ENCODE measurements at places on chromosomes 13 and 19.

- DNase-seq, result peak; percentile 51
Observed at GRCh38 chr19:3062165-3063105, at the start of gene TLE5. TLE5 (minus strand) TSS chr19:3062495; CDS start chr19:3062200, 295 bp downstream.

- DNase-seq, result no peak
Observed at GRCh38 chr13:113958373-113958772, 15.5 kb downstream of the C13orf46 start.

GRCh38 chr13:33740134-33740538, 77.8 kb upstream of the RFC3 start:
- DNase-seq, result no peak

DNA sequence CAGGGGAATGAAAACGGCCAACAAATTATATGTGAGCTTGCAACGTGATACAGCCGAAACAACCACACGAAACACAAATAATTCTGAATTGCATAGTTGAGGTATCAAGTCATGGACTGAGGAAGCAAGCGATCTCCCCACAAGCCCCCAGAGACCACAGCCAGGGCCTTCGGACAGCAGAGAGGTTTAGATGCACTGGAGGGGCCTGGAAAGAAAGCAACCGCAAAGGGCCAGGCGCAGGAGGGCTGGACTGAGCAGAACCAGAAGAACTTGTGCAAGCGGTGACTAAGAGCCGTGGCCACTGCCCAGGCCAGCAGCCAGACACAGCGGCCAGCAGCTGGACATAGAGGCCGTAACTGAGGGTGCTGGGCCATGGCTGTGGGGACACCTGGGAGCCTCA, 131.4 kb downstream of the TNFRSF19 start:
- DNase-seq, result no peak

DNA sequence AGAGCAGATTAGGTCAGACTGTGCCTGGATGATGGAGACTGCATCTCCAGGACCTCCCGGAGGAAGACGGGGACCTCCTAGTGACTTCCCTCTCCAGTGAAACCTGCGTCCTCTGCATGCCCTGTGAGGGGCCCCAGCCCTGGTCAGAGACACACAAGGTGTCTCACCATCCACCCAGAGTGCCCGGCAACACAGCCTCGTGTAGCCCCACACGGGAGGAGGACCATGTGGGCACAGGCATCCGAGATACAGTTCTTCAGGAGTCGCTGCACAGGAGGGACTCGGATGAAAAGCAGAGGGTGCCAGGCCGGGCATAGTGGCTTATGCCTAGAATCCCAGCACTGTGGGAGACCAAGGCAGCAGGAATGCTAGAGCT, 64.8 kb downstream of the PEPD start:
- no peak for DNase-seq
